ENCODE measurements at places on chromosomes 4 and X.
A peak's percentile ranks its signal among the peaks of the same experiment; 100 is the strongest.

DNA sequence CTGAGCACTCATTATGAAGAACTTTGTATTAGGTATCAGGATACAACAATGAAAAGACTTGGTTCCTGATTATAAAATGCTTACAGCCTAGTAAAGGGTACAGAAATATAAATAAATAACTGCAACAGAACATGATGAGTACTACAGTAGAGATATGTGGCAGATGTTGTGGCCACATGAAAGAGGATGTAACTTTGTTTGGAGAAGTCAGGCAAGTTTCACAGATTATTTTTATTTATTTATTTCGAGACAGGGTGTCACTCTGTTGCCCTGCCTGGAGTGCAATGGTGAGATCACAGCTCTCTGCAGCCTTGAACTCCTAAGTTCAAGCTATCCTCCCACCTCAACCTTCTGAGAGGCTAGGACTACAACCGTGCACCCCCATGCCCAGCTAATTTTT lies 15.8 kb upstream of the UBE2K start:
- no peak for DNase-seq

DNA sequence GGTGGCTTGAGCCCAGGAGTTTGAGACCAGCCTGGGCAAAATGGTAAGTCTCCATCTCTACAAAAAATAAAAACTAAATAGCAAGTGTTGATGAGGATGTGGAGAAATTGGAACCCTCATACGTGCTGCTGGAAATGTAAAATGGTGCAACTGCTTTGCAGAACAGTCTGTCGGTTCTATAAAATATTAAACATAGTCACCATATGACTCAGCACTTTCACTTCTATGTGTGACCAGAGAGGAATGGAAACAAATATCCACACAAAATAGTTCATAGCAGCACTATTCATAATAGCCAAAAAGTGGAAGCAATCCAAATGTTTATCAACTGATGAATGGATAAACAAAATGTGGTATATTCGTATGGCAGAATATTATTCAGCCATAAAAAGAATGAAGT lies 60.8 kb upstream of the FMR1 start:
- no peak for DNase-seq

GRCh38 chr4:67702166-67702565 lies 1.2 kb upstream of the UBA6 start:
- DNase-seq: no peak

DNA sequence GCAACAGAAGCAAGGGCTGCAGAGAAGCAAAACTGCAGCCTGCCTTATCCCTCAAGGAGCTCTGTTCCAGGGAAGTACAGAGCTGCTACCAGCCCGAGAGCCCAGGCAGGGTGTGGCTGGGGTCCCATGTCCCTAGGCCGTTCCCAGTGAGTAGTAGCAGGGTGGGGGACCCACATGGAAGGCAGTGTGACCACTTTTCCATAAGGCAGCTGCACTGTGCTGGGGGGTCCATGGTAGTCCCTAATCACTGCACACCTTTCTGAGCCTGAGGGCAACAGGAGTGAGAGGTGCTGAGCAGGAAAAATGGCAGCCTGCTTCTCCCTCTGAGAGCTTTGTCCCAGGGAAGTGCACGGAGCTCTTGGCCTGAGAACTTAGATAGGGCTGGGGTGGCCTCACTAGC lies 135.9 kb downstream of the SH3BGRL start:
- no peak for DNase-seq

- no peak for DNase-seq
These were observed 140.5 kb downstream of the GRIA3 start for GRCh38 chrX:123324625-123325024.

GRCh38 chrX:57902633-57903032 lies 7.6 kb downstream of the ZXDA start:
- no peak for DNase-seq

- no peak for DNase-seq
These were observed 20.6 kb upstream of the PJA1 start for GRCh38 chrX:69185886-69186285.

DNA sequence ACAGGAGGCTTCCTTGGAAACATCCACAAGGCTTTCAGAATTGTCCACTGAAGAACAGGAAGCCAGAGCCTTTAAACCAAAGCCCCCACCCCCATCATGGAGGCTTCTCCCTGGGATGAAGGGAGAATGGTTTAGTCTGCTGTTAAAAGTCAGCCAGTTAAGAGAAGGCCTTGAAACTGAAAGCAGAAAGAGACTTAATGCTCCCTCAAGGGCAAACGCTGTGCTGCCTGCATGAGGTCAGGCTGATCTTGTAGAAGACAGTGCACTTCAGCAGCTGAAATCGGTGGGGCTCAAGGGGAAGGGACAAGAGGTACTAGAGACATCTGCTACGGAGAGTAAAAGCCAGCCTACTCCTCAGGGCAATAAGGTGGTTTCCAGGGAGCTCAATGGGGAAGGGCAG lies 69.0 kb downstream of the HPRT1 start:
- no peak for DNase-seq

DNA sequence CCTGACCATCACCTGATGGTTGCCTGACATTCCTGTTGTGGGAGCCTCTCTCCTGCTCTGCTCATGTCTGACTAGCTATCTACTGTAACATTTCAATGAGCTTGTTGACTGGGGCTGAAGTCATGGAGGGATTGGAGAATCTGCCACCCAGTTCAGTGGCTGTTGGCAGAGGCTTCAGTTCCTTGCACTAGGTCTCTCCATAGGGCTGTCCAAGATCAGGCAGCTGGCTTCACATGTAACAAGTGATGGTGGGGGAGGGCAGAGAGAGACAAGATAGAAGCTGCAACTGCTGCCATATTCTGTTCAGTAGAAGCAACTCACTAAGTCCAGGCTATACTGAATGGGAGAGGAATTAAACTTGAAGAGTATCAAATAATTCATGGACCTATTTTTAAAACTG lies 14.1 kb upstream of the CCNI start:
- no peak for DNase-seq

- DNase-seq: no peak
These were observed 262.7 kb downstream of the HS3ST1 start for GRCh38 chr4:11166034-11166433.

DNA sequence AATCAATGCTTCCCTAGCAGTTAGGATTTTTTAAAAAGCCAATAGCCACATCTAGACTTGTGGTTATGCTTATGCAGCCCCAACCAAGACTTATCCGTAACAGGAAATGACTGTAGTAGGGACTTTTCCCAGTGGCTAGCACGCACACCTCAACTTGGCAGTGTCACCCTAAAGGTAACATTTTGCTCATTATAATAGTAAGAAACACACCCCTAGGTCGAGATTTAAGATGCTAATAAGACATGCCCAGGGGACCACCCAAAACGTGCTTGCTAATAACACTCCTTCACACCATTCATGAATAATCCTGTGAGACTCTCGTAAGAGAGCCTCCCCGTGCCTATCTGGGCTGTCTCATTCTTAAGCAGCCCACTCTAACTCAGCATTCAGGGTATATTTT lies 195.3 kb downstream of the CHIC1 start:
- no peak for DNase-seq

GRCh38 chrX:11465648-11466411 lies 172.6 kb downstream of the AMELX start:
- no peak for DNase-seq

DNA sequence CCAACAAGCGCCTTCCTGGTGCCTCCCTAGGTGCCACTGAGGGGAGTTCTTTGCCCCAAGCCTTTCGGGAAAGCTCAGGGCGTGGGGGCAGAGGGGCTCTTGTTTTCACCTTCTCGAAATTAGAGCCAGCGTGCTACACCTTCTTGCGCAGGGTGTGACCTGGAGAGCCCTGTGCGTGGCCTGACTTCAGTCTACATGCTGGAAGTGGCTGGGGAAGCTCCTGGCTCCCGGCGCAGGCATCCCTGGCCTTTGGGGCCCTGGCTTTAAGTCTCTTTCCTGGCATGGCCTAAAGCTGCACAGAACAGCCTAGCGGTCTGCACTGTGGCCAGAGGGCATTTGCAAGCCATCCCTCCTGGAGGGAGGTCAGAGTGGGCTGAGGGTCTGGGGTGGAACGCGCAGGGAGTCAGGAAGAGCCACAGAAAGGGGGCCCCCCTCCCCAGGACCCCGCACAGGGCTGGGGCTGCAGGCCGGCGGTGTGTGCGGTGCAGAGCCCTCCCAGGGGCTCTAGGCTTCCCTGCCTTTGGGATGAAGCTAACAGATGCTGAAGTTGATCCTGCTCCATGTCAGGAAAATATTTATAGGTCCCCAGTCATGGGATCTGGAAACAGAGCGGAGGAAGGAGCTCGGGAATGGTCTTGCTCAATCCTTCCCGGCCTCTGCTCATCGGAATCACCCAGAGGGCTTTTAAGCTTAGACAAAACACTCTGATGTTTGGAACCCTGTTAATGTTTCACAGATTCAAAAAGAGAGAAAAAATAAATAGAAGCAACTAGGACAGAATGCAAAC lies 781 bp upstream of the SPON2 start:
- no peak for DNase-seq

DNA sequence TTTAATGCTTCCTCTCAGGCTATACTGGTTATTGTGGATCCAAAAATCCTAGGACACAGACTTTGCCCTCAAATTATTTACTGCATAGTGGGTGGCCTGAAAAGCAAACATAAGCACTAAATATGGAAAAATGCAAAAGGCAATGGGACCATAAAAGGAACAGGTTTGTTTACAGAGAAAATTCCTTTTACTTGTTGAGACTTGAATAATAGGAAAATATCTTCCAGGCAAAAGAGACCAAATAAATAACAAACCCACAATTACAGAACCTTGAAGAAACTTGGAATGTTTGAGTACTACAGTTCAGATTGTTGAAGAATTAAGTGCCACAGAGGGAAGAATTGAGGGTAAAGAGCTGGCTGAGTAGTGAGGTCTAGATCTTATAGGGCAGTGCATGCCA lies 711.0 kb downstream of the C4orf33 start:
- no peak for DNase-seq

DNA sequence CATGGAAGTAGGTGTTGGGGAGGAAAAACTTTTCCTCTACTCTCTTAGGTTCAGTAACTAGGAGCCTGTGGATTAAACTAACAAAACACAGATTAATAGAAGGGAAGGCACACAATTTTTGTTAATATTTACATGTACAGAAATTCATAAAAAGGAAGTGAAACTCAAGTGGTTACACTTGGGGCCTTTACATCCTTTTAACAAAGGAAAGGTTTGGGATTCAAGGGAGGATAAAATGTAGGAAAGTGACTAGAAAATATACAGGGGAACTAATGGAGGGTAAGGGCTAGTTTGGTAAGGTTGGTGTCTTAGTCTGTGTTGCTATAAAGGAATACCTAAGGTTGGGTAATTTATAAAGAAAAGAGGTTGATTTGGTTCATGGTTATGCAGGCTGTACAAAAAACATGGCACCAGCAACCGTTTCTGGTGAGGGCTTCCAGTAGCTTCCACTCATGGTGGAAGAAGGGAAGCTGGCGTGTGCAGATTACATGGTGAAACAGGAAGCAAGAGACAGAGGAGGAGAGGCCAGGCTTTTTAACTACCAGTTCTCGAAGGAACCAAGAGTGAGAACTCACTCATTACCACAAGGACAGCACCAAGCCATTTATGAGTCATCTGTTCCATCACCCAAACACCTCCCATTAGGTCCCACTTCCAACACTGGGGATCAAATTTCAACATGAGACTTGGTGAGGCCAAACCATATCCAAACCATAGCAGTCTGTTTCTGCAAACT lies 124.4 kb downstream of the CHRDL1 start:
- no peak for DNase-seq

DNA sequence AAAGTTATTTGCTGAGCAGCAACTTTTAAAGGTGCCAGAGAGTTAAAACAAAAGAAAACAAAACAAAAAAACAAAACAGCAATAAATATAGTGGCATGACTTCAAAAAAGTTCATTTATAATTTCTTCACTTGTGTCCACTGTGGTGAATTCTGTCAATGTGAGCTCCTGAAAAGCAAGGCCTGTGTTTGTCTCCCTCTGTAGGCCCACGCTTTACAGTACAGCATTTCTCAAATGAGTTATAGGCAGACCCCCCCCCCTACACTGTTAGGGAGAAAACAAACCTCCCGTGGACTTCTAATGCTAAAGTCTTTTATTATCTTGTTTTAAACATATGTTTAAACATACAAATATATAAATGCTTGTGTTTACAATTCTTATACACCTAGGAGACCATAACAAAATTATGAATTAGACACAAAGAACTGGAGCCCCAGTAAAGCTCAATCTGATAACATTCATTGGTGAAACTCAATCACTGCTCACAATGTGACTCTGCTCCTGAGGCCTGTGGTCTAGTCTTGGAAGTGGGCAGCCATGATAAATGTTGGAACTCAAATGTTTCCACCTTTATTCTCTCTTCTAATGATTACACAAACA lies 47.0 kb upstream of the SCOC start:
- DNase-seq: no peak

DNA sequence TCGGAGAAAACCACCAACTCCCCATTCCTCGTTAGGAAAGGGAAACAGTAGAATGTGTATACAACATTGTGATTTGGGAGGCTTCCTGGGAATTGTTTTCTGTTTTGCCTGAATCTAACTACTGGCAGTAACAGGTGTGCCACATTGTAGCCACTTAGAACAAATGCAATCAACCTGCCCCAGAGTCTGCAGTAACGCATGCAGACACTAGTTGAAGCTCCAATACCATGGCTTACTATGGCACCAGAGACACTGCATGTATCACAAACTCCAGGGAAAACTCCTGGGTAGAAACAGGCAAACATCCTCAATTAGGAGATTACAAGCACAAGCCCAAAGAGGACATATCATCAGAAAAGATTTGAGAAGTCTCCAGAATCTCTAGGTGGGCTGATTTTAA lies 154.2 kb upstream of the NEIL3 start:
- DNase-seq: no peak

DNA sequence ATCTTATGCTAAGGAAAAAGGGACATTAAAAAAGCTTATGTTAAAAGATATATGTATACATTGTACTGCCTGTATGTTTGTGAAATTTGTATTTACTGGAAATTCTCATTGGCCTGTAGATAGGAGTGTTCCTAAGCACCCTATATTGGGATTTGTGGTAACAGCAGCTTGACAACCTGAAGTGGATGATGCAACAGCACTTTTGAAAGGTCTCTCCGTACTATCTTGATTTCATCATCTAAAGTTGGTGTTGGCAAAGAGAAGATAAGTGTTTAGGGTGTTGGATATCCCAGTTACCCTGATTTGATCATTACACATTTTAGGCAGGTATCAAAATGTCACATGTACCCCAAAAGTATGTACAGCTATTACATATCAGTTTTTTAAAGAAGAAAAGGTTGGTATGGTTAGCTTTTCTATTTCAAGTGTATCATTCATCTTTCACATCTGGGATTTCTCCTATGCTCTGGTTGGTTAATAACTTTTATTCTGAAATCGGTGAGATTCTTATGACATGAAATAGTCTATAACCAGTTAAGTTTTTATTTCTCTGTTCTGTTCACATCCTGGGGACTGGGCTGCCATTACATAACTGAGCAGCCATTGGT lies 10.3 kb downstream of the HADH start:
- DNase-seq: no peak

- no peak for DNase-seq
These were observed 154.3 kb upstream of the GIMD1 start for GRCh38 chr4:106522839-106523238.

DNA sequence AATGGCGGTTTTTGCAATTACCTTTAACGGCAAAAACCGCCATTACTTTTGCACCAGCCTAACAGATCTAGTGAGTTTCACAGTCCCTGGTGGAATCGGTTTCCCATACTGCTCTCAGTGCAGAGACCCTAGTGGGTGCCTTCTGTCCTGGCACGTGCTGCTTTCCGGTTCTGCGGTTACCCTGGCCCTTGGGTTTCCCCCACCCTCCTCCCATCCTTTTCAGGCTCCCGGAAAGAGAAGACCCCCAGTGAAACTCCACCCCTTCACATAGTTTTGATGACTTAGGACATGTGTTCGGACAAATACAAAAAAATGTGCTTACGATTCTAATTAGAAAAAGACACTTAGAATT lies 36.9 kb downstream of the NLGN3 start:
- peak; percentile 70 for DNase-seq

- DNase-seq: peak; percentile 32
These were observed 55.1 kb downstream of the CPZ start for GRCh38 chr4:8647626-8648025.
